Left lung (tissue), 14 donors: ENCODE measurements at places on chromosomes 6 and 20. TPM values are rescaled to one million over a fixed set of nuclear protein-coding genes. Genes with fewer than 3 reads are reported as not detected.

GRCh38 chr6:56525974-56526789 lies 116.5 kb downstream of the DST start:
- H3K36me3 ChIP-seq, result no peaks in the 10 kb centered on the region
- H3K4me3 ChIP-seq, result no peak overlapping the region
- no peaks in the 10 kb centered on the region for H3K27me3 ChIP-seq

GRCh38 chr20:25496165-25496967 lies 88.9 kb downstream of the GINS1 start:
- H3K27ac ChIP-seq, result no peak overlapping the region
- no peaks in the 10 kb centered on the region for H3K36me3 ChIP-seq
- no peaks in the 10 kb centered on the region for H3K27me3 ChIP-seq
- H3K4me1 ChIP-seq, result no peaks in the 10 kb centered on the region

E2F3 gene
- total RNA-seq, result 18.6 TPM

ZNF391 gene
- total RNA-seq, result 2.5 TPM

SLC35F1 gene
- 0.20 TPM for total RNA-seq

SRF gene
- total RNA-seq, result 31.8 TPM
